ENCODE measurements at places on chromosomes 7 and 10. TPM values are rescaled to one million over a fixed set of nuclear protein-coding genes. Genes with fewer than 3 reads are reported as not detected.

ZNF804B gene
- total RNA-seq = not detected

UCMA gene
- total RNA-seq = not detected

FAM131B gene
- total RNA-seq = 0.29 TPM

CCDC7 gene
- total RNA-seq = 0.66 TPM

CYP26C1 gene
- total RNA-seq = not detected

NUDCD3 gene
- 45.8 TPM for total RNA-seq

RPEL1 gene
- total RNA-seq = not detected

MLXIPL gene
- 1.4 TPM for total RNA-seq

GPC2 gene
- 0.39 TPM for total RNA-seq

CDNF gene
- total RNA-seq = 0.86 TPM

ACADSB gene
- total RNA-seq = 11.9 TPM

POLR2J3 gene
- total RNA-seq = 49.6 TPM

All from A549 treated with dexamethasone at 1 μM for 4 hours (cell line).